ENCODE measurements at places on chromosomes 1 and 21.

DNA sequence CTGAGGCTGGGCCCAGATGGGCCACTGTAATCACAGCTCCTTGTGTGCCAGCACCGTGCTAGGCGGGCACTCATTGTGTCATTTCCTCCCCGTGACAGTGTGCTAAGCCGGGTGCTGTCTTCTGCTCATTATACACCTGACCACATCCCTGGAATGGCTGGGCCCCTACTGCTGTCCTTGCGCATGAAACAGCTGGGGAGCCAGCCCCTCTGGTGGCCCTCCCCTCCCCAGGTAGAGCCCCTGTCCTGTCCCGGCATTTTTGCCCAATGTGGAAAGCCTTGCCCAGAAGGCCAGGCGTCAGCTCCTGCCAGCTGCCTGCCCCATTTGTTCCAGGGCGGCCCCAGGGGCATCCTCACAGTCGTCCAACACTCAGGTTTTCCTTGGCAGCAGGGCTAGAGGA, 107.4 kb upstream of the CASZ1 start:
- DNase-seq: no peak

DNA sequence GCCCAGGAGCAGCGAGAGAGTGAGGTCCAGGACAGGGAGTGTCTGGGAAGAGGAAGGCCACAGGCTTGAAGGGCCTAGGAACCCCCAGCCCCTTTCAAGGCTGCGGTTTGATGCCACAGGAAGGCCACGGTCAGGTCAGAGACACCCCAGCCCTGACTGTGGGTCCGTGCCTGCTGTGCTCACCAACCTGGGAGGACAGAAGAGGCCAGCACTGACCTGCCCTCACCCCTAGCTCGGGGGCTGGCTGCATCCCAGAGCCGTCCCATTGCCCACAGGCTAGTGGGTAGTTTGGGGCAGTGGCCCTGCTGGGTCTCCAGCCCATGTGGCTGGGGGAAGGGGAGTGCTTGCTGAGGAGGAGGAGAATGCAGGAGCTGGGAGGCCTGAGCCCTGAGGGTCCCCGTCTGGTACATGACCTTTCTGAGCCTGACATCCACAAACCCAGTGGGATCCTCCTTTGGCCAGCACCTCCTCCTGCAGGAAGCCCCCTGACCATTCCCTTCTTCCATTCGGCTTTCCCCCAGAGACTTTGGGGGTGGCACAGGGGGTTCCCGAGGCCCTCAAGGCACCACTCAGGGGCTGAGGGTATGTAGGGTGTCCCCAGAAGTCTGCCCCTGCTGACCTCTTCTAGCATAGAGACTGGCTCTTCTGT, 54.3 kb downstream of the WNT9A start:
- no peak for DNase-seq

DNA sequence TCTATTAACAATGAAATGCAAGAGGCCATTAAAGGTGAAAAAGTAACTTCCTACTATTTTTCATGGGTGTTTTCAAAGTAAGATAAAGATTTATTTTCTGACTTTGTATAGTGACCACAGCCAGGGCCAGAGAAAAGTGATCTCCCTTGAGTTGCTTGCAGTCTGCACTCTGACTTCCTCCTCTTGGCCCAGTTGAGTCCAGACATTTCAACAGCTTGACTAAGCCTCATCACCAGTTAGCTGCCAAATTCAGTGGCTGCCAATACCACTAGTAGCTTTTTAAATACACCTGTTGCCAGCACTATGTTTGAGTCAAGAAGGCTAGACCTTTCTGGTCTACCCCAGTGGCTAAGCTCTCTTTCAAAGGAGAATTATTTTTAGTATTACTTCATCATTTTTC, 3.7 kb upstream of the NEK7 start:
- no peak for DNase-seq

DNA sequence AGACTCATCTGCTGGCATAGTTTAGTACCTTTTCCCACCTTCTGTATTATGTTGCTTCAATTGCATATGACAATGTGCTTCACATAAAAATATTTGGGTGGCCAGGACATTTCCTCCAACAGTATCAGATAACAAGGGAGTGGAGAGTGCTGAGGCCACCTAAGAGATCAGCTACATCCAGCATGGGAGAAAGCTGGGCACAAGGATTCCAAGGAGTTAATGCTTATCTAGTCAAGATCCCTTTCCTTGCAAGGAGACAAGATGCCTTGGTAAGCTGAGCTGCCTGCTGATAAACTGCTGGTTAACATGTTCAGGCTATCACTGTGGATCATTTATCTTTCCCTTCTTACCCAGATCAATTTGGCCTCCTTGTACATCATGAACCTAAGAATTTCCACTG, 5.4 kb downstream of the TACSTD2 start:
- DNase-seq: no peak

- DNase-seq: no peak
Measured at GRCh38 chr1:20386323-20387081, 95.8 kb downstream of the VWA5B1 start.

DNA sequence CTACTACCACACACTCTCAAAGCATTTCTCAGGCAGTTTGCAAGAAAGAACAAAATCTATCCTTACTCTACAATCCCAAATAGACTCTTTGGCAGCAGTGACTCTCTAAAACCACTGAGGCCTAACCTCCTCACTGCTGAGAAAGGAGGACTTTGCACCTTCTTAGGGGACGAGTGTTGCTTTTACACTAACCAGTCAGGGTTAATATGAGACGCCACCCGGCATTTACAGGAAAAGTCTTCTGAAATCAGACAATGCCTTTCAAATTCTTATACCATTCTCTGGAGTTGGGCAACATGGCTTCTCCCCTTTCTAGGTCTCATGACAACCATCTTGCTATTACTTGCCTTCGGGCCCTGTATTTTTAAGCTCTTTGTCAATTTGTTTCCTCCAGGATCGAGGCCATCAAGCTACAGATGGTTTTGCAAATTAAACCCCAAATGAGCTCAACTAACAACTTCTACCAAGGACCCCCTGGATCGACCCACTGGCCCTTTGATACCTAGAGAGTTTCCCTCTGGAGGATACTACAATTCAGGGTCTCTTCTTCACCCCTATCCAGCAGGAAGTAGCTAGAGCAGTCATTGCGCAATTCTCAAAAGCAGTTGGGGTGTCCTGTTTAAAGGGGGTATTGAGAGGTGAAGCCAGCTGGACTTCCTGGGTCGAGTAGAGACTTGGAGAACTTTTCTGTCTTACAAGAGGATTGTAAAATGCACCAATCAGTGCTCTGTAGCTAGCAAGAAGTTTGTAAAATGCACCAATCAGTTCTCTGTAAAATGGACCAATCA, 2.0 kb upstream of the FMO4 start:
- DNase-seq: no peak

GRCh38 chr1:198656500-198656932, 17.7 kb downstream of the PTPRC start:
- no peak for DNase-seq

DNA sequence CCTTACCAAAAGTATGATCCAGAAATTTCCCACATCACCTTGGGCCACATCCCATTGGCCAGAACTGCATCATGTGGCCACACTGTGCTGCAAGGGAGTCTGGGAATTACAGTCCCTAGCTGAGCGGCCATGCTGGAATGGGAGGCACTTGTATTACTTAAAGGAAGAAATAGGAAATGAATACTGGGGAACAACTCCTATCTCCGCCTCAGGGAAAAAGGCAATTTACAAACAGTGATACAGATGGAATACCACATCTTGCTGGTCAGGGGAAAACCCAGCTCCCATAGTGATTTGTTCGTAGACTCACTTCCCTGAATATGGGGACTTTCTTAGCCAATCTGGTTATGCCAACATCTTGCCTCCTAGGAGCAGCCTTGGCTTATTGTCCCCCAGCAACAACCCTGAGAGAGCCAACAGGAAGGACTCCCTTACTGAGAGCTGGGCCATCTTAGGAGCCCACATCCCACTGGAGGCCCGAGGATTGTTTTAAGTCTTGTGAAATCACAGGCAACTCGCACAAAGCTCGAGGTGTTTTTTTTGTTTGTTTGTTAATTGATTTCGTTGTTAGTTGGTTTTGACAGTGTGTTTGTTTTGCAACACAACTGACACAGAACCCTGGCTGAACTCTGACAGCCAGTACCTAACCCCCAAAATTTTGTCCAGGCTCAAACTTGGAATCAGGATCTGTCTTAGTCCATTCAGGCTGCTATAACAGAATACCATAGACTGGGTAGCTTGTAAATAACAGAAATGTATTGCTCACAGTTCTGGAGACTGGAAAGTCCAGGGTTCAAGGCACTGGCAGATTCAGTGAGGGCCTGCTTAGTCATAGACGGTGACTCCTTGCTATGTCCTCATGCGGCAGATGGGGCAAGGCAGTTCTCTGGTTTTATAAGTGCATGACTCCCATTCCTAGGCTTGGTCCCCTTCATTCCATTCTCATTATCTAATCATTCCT, 14.9 kb downstream of the CDA start:
- peak; percentile 84 for DNase-seq

- no peak for DNase-seq
Measured at GRCh38 chr1:230098723-230099122, 31.7 kb downstream of the GALNT2 start.

- no peak for DNase-seq
Measured at GRCh38 chr1:14377386-14377785, 221.1 kb upstream of the KAZN start.

GRCh38 chr1:215793180-215793579, 226.1 kb downstream of the KCTD3 start:
- DNase-seq: peak; percentile 88

GRCh38 chr1:240004086-240004749, 87.5 kb upstream of the FMN2 start:
- DNase-seq: no peak

DNA sequence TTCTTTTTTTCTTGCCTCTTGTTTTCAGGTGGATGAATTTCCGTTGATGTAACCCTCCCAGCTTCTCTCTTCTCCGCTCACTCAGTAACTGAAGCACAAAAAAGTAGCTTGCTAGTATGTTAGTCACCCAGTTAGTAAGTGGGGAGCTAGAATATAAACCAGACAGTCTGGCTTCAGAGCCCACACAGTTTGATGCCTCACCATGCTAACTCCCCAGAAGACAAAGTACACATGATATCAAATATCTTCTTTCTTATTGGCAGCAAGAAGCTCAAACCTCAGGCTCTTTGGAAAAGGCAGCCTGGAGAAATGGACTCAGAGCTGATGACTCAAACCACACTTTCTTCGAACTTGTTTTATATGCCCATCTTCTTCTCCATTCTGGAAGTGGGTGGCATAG, 187.5 kb upstream of the PLXNA2 start:
- peak; percentile 71 for DNase-seq

DNA sequence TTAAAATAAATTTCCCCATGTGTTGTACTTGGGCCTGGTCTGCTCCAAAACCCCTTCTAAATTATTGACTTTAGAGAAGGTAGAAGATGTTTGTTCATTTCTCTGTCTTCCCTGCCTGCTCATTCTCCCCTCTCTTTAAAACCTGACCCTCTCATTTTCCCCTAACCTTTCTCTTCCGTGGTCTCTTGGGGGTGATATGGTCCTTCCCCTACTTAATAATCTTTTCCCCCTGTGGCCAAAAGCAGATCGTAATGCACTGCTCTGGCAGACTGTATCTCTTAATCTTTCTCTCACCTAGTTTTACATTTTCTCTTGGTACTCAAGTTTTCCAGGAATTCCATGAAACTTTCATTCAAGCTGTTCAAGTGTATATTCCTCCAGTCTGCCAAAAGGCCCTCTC, 301.7 kb downstream of the TTLL7 start:
- no peak for DNase-seq

GRCh38 chr1:184362876-184363275, 24.0 kb upstream of the C1orf21 start:
- no peak for DNase-seq

DNA sequence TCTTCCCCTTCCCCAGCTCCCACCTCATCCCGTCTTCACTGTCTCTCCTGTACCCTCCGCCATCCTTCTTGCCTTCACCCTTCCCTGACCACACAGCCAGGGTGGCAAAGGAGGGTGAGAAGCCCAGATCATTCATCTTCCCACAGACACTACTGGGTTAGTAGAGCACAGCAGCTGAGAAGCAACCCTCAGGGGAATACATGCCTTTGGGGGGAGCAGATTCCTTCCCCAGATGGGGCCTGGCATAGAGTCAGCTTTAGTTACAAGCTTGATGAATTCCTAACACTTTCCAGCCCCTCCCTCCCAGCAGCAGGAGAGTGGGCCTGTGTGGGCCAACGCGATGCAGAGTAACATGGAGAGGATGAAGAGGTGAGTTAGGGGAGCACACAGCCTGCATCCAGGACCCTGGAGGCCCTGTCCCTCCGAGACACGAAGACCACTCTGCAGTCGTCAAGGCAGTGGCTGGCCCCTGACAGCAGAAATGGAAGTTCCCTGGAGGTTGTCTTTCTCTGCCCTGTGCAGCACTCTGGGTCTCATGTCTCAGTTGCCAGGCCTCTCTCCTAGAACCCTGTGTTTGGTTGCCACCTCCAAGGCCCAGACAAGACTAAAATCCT, 8.8 kb upstream of the BTG2 start:
- peak; percentile 86 for DNase-seq

DNA sequence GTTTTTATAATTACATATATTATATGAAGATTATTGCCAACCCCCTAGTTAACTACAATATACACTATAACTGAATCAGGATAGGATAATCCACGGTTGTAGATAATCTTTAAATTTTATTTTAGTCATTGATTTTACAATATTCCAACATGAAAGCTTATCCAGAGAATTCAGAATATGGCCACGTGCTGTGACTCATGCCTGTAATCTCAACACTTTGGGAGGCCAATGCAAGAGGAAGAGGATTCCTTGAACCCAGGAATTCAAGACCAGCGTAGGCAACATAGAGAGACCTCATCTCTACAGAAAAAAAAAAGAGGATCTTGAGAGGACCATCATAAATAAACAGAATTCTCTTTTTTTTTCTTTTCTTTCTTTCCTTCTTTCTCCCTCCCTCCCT, 119.6 kb upstream of the CACYBP start:
- DNase-seq: no peak

GRCh38 chr1:193104502-193104906, 710 bp downstream of the GLRX2 start:
- no peak for DNase-seq

GRCh38 chr1:36768486-36769178, 265.7 kb downstream of the GRIK3 start:
- DNase-seq: no peak

- DNase-seq: no peak
Measured at GRCh38 chr1:238063454-238063853, 172.7 kb upstream of the ZP4 start.

GRCh38 chr1:151993084-151993733, 450 bp downstream of the S100A10 start:
- no peak for DNase-seq

DNA sequence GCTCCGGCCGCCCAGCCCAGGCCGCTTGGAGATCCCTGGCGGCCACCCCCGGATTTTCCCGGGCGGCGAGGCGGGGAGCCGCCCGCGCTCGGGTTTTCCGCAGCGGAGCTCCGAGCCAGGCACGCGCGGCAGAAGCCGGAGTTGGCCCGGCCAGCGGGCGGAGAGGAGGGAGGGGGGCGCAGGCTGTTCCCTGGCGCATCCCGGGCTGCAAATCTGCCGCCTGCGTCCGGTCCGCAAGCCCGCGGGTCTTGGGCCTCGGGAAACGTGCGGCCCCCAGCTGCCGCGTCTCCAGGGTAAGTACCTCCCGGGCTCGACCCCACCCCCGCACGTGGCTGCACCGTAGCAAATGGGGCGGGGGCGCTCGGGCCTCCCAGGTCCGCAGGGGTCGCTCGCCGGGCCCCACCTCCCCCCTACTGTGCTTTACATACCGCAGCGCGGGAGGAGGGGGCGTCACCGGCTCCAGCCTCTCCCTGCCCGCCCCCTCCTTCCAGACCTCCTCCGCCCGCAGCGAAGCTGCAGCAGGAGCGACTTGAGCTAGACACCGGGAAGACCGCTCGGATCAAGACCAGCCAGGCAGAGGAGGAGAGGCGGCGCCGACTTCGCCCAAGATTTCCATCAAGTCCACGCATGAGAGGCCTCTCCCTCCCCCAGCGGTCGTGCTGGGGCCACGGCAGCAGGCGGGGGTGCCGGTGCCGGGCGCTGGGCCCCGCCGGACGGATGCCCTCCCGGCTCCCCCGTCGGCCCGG, 1.6 kb downstream of the TMEM200B start:
- DNase-seq: no peak
